ENCODE measurements at places on chromosomes 16 and 17.
A peak's percentile ranks its signal among the peaks of the same experiment; 100 is the strongest.

GRCh38 chr17:19656851-19657581, 8.5 kb downstream of the ALDH3A2 start:
- DNase-seq, result no peak

GRCh38 chr17:10328971-10329923, 43.6 kb downstream of the MYH13 start:
- no peak for DNase-seq

- DNase-seq, result no peak
These were observed 105.7 kb upstream of the CREBBP start for GRCh38 chr16:3986235-3986544.

- no peak for DNase-seq
These were observed 2.8 kb downstream of the UBTF start for GRCh38 chr17:44216694-44217093.

DNA sequence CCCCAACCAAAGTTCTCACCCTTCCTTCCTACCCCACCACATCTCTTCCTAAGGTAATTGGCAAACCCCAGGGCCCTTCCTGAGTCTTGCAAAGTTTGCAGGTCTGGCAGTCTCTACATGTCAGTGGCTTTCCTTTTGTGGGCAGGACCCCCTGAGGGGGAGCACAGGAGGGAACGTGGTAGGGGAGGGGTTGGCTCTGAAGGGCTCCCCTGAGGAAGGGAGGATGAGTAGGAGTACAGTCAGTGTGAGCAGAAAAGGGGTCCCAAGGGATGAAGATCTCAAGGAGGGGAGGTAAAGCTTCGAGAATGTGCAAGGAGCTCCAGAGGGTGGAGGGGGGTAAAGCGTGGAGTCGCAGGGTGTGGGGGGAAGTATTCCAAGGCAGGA, 206.9 kb downstream of the RAB11FIP4 start:
- no peak for DNase-seq

DNA sequence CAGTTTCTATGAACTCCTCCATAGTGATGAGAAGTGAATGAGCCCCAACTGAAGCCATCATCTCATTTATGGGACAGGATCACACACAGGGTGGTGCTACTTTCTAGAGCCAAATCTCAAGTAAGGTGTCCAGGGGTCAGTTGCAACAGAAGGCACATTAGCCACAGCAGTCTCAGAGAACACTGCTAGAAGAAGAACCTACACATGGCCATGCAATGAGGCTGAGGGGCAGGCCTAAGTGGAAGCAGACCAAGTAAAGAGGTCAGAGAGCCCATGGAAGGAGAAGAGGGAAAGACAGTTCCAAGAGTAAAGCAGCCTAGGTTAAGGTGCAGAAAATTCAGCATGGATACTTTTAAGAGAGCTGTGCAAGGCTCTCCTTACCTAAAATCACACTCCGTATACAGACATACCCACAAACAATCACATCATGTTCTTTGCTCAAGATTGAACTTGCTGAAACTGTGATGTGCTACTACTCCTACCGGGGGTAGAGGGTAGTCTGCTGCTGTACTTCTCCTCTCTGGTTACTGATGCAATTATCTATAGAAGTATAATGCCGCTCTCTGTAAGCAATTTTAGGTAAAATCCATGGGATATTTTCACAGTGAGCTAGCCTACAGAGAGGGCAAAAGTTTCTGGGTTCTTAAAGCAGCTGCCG, 1.7 kb downstream of the ABCA8 start:
- no peak for DNase-seq

DNA sequence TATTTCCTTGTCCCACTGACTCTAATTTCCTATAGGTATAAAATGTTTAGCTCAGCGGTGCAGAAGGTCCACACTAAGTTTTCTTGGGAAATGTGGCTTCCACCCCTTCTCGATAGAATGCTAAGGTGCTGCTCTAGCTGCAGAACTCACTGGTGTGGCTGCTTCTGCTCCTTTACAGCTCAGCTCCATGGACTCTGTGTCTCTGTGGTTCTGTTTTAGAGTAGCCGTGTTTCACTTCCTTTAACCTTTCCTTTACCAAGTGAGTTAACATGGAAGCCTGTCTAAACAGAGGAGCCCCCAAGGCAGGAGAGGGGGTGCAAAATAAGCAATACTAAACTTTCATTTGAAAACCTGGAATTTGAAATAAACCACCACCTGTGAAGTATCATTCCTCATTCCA, 65.3 kb downstream of the SPECC1 start:
- DNase-seq, result no peak

GRCh38 chr16:30063893-30064728, 1.4 kb upstream of the ALDOA start:
- DNase-seq, result peak; percentile 44

DNA sequence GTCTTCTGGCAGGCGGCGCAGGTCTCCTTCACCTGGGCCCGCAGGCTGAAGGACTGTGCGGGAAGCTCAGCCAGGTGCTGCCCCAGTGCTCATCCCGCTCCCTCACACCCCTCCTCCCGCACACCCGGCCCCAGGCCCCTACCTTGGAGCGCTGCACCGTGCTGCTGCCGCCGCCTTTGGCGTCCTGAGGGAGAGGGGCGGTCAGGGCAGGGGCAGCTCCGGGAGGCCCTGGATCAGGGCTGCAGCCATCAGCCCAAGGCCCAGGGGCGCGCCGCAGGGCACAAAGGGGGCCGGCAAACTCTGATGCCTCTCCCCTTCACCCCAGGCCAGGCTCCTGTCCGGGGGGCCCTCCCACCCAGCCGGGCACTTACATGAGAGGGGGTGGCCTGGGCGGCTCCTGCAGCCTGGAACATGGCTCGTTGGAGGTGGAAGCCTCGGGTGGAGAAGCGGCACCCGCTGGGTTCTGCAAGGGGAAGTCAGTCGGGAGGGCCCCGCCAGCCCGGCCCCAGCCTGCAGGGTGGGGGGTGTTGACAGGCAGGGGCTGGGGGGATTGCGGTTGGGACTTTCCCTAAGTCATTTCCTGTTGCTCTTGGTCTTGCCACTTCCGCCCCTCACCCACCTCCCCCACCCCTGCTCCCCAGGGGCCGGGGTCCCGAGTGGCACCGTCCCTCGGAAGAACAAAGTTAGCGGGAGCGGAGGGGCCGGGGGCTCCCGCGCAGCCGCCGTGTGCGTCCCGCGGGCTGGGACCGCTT, 863 bp downstream of the LIMD2 start:
- no peak for DNase-seq

DNA sequence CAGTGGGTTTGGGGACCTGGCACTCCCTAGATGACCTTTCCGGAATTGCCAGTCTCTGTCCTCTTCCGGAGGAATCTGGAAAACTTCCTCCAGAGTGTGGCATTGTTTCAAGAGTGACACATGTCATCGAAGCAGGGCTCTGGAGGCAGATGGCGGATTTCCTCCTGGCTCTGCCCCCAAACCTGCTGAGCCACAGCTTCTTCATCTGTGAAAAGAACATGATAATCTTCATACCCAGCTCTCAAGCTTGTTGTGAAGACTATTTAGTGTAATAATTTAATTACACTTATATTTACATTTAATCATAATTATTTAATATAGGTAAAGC, 19.7 kb upstream of the TEX2 start:
- DNase-seq, result no peak

GRCh38 chr16:78896280-78896679, 704.3 kb downstream of the MAF start:
- DNase-seq, result no peak

- DNase-seq, result no peak
These were observed 33.4 kb downstream of the CDK5R1 start for GRCh38 chr17:32520104-32520701.

DNA sequence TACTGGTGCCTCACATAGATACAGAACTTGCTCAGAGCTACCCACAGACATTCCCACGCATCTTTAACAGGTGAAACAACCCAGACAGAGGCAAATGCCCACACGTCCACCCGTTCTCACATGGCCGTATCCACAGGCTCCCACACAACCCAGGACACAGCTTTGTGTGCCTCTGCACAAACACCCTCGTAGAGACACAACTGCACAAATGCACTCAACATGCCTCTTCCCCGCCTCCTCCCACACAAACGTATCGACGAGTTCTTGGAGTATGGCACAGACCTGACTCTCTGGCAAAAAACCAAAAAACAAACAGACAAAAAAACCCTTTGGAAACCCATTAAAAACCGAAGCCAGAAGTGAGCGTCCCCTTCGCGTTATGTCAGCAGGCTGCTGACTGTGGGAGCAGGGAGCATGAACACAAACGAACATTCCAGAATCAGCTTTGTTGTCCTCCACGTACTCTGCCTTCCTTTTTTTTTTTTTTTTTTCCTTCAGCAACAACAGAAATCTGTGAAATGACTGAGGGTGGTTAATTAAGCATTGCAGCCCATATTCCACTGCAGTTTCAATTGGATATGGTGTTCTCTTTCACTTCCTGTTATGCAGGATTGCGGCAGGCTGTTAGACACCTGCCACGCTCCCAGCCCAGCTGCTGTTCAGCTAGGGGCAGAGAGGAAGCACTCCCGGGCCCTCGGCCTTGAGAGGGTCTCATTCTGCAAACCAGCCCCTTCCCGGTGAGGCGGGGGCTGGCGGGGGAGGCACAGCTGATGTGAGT, 313.7 kb downstream of the MAF start:
- no peak for DNase-seq

GRCh38 chr16:71412270-71413160, 29.3 kb downstream of the TLE7 start:
- peak; percentile 42 for DNase-seq

GRCh38 chr17:56172517-56172982, 19.3 kb downstream of the ANKFN1 start:
- DNase-seq, result no peak

- no peak for DNase-seq
These were observed 29.2 kb downstream of the KANSL1 start for GRCh38 chr17:46163929-46164594.

All from stimulated activated CD4-positive, alpha-beta T cell treated with anti-CD3 and anti-CD28 coated beads, Interleukin-1b, Interleukin-23, amount 100 ng/mL, for 1 hour (primary cell).